HFFc6 (cell line): ENCODE measurements at places on chromosomes 7 and 10. TPM values are rescaled to one million over a fixed set of nuclear protein-coding genes. Genes with fewer than 3 reads are reported as not detected.

GRCh38 chr7:126570845-126571244 lies 681.9 kb downstream of the GRM8 start:
- DNase-seq: no peak
- no peak overlapping the region for H3K27ac ChIP-seq
- H3K27me3 ChIP-seq: no peaks in the 10 kb centered on the region; the same call in none of the 2 replicates
- no peaks in the 10 kb centered on the region for H3K36me3 ChIP-seq
- no peak overlapping the region for H3K4me3 ChIP-seq

DNA sequence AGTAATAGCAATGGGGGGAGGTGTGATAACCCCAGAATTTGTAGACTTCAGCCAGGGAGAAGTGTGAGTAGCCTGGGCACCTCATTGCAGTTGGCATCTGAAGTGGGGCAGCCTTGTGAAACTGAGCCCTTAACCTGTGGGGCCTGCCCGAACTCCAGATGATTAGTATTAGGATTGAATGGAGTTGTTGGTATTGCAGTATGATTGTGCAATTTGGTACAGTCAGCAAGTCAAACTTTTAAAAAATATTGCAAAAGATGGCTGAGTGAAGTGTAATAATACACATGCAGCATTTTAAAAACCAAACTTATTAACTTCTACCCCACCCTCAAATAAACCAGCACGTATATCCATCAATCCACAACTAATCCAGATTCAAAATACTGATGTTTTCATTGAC lies 9.3 kb downstream of the RBM33 start:
- H3K4me3 ChIP-seq: peak overlapping the region; percentile 14; the same call in 1 of the 2 replicates
- peaks cover 27% of the 10 kb centered on the region for H3K36me3 ChIP-seq
- H3K27ac ChIP-seq: peak overlapping the region; percentile 62
- no peak for DNase-seq

Gene SPDYE18
- total RNA-seq: not detected in 3 replicates

Gene OR6B1
- not detected in 3 replicates for total RNA-seq

Gene LIPN
- total RNA-seq: not detected in 3 replicates

DNA sequence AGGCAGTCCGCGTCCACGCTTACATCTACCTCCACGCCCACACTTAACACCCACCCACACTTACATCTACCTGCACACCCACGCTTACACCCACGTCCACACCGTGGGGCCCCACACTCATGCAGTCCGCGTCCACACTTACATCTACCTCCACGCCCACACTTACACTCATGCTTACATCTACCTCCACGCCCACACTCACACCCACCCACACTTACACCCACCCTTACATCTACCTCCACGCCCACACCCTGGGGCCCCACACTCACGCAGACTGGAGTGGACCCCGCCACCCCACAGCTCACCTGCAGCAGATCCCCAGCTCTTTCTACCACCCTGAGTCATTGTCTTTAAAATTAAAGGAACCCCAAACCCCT lies 32.4 kb upstream of the PWWP2B start:
- no peaks in the 10 kb centered on the region; the same call in 1 of the 2 replicates for H3K27me3 ChIP-seq
- no peak overlapping the region for H3K27ac ChIP-seq
- no peak overlapping the region for H3K4me3 ChIP-seq
- H3K36me3 ChIP-seq: peaks cover 10% of the 10 kb centered on the region

GRCh38 chr10:24762966-24763623 lies 39.4 kb upstream of the ARHGAP21 start:
- no peaks in the 10 kb centered on the region; the same call in 1 of the 2 replicates for H3K27me3 ChIP-seq
- peak; percentile 17 for DNase-seq
- H3K4me1 ChIP-seq: peaks cover 22% of the 10 kb centered on the region
- H3K36me3 ChIP-seq: peaks cover 16% of the 10 kb centered on the region
- H3K27ac ChIP-seq: peak overlapping the region; percentile 8; the same call in 1 of the 2 replicates

Gene KCP
- not detected in 2 replicates for total RNA-seq

GRCh38 chr7:2870471-2870931 lies 26.4 kb upstream of the GNA12 start:
- no peaks in the 10 kb centered on the region for H3K36me3 ChIP-seq
- DNase-seq: no peak
- no peak overlapping the region; the same call in 1 of the 2 replicates for H3K4me3 ChIP-seq
- peaks cover 32% of the 10 kb centered on the region for H3K4me1 ChIP-seq

- H3K27me3 ChIP-seq: no peaks in the 10 kb centered on the region; the same call in none of the 2 replicates
- H3K36me3 ChIP-seq: peaks cover 14% of the 10 kb centered on the region
- H3K4me1 ChIP-seq: peaks cover 16% of the 10 kb centered on the region
- no peak overlapping the region for H3K4me3 ChIP-seq
Observed at GRCh38 chr10:27104919-27105318, 4.6 kb upstream of the ANKRD26 start.

GRCh38 chr10:89207801-89208551 lies 859 bp upstream of the CH25H start:
- H3K36me3 ChIP-seq: no peaks in the 10 kb centered on the region
- peaks cover 10% of the 10 kb centered on the region for H3K27me3 ChIP-seq
- peak overlapping the region; percentile 53 for H3K27ac ChIP-seq
- peak overlapping the region; percentile 90 for H3K4me3 ChIP-seq
- H3K4me1 ChIP-seq: peaks cover 31% of the 10 kb centered on the region

Gene EPO
- not detected in 2 replicates for total RNA-seq

DNA sequence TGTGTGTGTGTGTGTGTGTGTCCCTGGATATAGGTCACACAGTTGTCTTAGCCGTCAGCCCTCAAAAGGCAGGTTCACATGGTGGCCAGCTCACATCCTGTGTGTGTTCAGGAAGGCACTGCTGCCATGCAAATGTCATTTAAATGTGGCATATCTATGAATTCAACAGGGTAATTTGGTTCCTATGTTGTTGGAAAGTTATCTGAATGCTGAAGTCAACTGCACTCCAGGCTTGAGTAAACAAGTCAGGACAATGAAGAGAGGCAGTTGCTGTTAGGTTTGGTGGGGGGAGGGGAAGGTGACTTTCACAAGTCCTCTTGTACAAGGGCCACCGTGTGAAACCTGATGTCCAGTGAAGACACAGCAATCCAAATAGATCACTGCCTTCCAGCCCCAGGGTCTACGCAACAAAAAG lies 61.1 kb downstream of the PTPRE start:
- no peaks in the 10 kb centered on the region for H3K4me1 ChIP-seq
- H3K36me3 ChIP-seq: peaks cover 10% of the 10 kb centered on the region; the same call in 1 of the 2 replicates
- H3K4me3 ChIP-seq: no peak overlapping the region

- no peak for DNase-seq
- peaks cover 14% of the 10 kb centered on the region for H3K4me1 ChIP-seq
- no peaks in the 10 kb centered on the region for H3K36me3 ChIP-seq
- H3K27ac ChIP-seq: no peak overlapping the region
- no peak overlapping the region for H3K4me3 ChIP-seq
Observed at GRCh38 chr10:6871128-6871527, 291.1 kb upstream of the PRKCQ start.

Gene SPDYE6
- total RNA-seq: not detected in 3 replicates

- no peaks in the 10 kb centered on the region; the same call in 1 of the 2 replicates for H3K36me3 ChIP-seq
- no peak for DNase-seq
- H3K4me3 ChIP-seq: no peak overlapping the region
- no peaks in the 10 kb centered on the region; the same call in 1 of the 2 replicates for H3K27me3 ChIP-seq
Observed at GRCh38 chr7:69517985-69518704, 80.1 kb upstream of the AUTS2 start.

GRCh38 chr10:34528320-34528719 lies 286.8 kb downstream of the PARD3 start:
- 0 out of 2 replicates have a peak, but pooled peaks cover 2% of the 10 kb centered on the region for H3K27me3 ChIP-seq
- H3K36me3 ChIP-seq: peaks cover 27% of the 10 kb centered on the region
- H3K4me1 ChIP-seq: peaks cover 62% of the 10 kb centered on the region
- H3K4me3 ChIP-seq: peak overlapping the region; percentile 81
- peak; percentile 86 for DNase-seq

DNA sequence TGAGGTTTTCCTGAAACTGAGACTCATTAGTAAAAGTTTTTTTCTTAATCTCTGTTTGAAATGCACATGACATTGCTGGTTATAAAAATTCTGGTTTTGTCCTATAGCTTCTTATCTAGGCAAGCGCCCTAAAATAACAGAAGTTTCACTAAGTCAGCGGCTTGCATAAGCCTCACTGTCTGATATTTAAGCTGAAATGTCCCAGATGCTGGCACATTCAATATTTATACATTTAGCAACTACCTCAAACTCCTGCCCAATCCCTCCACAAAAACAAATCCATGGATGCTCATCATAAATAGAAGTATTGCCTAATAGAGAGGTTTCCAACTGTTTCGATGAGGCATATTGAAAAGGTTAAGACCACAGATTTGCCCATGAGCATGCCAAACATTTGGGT lies 83.1 kb upstream of the EGR2 start:
- no peak for DNase-seq
- H3K27ac ChIP-seq: no peak overlapping the region
- H3K36me3 ChIP-seq: no peaks in the 10 kb centered on the region
- no peaks in the 10 kb centered on the region for H3K4me1 ChIP-seq
- H3K27me3 ChIP-seq: peaks cover 13% of the 10 kb centered on the region; the same call in 1 of the 2 replicates

DNA sequence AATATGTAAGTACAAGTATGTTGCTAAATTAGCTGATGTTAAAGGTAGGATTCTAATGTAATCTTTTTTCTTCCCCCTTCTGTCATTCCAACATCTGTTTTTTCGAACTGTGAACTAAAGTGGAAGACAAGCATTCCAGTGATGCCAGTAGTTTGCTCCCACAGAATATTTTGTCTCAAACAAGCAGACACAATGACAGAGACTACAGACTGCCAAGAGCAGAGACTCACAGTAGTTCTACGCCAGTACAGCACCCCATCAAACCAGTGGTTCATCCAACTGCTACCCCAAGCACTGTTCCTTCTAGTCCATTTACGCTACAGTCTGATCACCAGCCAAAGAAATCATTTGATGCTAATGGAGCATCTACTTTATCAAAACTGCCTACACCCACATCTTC lies 62.7 kb downstream of the WAC start:
- H3K36me3 ChIP-seq: peaks cover 45% of the 10 kb centered on the region
- H3K27ac ChIP-seq: peak overlapping the region; percentile 15; the same call in 1 of the 2 replicates
- H3K4me3 ChIP-seq: 0 out of 2 replicates have a peak overlapping the region, but pooled peaks have one; percentile 32
- H3K4me1 ChIP-seq: peaks cover 60% of the 10 kb centered on the region
- H3K27me3 ChIP-seq: no peaks in the 10 kb centered on the region

DNA sequence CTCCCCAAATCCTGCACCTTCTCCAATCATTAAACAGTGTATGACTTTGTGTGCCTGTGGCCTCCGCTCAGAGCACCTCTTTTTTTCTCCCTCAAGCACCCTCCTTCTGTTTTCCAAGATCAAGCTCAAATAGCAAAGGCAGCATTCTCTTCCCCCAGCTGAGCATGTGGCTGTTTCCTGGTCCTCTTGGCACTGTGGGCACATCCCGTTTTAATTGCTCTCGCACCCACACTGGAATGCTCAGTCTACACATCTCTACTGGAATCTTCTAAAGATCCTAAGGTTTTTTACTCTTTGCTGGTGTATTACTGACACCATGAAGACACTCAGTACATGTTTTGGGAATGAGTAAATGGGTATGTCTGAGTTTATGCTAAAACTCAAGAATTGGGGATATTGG lies 107.4 kb downstream of the WDFY4 start:
- peaks cover 13% of the 10 kb centered on the region for H3K4me1 ChIP-seq
- no peaks in the 10 kb centered on the region for H3K36me3 ChIP-seq
- DNase-seq: no peak
- peaks cover 22% of the 10 kb centered on the region for H3K27me3 ChIP-seq

GRCh38 chr10:124867304-124867703 lies 65.7 kb downstream of the ABRAXAS2 start:
- H3K27ac ChIP-seq: no peak overlapping the region
- no peak for DNase-seq
- H3K36me3 ChIP-seq: no peaks in the 10 kb centered on the region

DNA sequence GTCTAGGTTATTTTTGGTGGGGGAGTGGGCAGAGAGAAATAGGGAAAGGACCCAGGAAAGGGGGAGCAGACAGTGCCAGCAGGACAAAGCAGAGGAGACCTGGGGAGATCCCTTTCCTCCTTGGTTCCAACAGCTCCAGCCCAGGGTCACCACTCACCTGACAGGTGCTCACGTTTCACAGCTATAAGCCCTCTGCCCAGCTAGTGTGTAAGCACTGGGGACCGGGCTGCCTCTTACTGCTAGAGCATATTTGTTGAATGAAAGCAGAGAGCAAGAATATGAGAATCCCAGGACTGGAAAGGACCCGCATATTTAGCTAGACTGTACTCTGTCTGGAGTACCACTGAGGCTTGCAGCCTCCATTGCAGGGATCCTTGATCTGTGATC lies 6.7 kb downstream of the ZCCHC24 start:
- no peak overlapping the region for H3K4me3 ChIP-seq
- no peak overlapping the region for H3K27ac ChIP-seq
- H3K27me3 ChIP-seq: peaks cover 3% of the 10 kb centered on the region

GRCh38 chr7:145753004-145753403 lies 363.6 kb upstream of the CNTNAP2 start:
- no peaks in the 10 kb centered on the region for H3K27me3 ChIP-seq
- no peaks in the 10 kb centered on the region for H3K4me1 ChIP-seq
- H3K27ac ChIP-seq: no peak overlapping the region
- H3K36me3 ChIP-seq: no peaks in the 10 kb centered on the region
- DNase-seq: no peak

Gene EN2
- not detected in 3 replicates for total RNA-seq

DNA sequence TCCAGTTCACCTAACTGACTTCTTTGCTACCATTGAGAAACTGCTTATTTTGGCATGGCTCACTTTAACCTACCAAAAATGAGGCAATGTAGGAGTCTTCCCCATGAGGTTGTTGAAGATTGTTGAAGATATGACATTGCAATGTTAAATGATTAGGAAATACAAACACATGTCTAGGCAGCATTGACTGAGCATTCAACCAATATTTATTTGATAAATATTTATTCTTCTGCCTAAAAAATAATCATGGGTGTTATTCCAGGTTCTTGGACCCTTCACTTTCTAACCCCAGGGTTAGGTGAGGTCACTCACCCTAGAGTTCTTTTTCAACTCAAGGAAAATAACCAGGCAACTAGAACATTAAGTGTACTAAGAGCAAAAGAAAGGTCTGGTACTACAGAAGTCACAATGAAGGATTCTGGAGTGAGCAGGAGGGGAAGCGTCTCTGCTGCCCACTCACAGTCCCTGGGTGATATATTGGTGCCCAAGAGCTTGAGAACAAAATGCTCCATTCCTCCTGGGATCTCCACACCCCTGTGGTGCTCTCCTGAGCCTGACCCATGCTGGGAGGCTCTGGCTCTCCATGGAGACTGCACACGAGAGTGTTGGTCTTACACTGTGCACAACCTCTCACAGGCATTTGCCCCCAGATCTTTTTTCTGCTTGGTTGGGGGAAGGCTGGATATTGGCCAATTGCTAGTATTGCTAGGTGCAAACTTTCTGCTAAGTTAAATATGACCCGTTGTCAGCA lies 123.4 kb downstream of the SPAG6 start:
- DNase-seq: no peak
- H3K27ac ChIP-seq: no peak overlapping the region
- H3K4me1 ChIP-seq: no peaks in the 10 kb centered on the region
- no peak overlapping the region for H3K4me3 ChIP-seq
- peaks cover 19% of the 10 kb centered on the region for H3K27me3 ChIP-seq

GRCh38 chr10:70589762-70590654 lies 12.5 kb downstream of the PRF1 start:
- H3K27me3 ChIP-seq: peaks cover 51% of the 10 kb centered on the region
- no peak overlapping the region for H3K4me3 ChIP-seq
- no peak for DNase-seq
- no peak overlapping the region for H3K27ac ChIP-seq

Gene TMEM106B
- total RNA-seq: 39.6 to 45.3 TPM (median 40.6 TPM) in 3 replicates

GRCh38 chr10:122485670-122486069 lies 24.3 kb downstream of the HTRA1 start:
- H3K27me3 ChIP-seq: no peaks in the 10 kb centered on the region; the same call in 1 of the 2 replicates
- DNase-seq: no peak
- H3K4me1 ChIP-seq: peaks cover 5% of the 10 kb centered on the region; the same call in 1 of the 2 replicates
- peaks cover 12% of the 10 kb centered on the region for H3K36me3 ChIP-seq

Gene TEX47
- not detected in 2 replicates for total RNA-seq

- H3K36me3 ChIP-seq: peaks cover 17% of the 10 kb centered on the region
- H3K4me3 ChIP-seq: no peak overlapping the region
- H3K27me3 ChIP-seq: no peaks in the 10 kb centered on the region; the same call in 1 of the 2 replicates
Observed at GRCh38 chr10:102620591-102621442, 23.5 kb upstream of the TRIM8 start.
